ENCODE measurements at places on chromosomes 16 and 17. TPM values are rescaled to one million over a fixed set of nuclear protein-coding genes. Genes with fewer than 3 reads are reported as not detected.

DNA sequence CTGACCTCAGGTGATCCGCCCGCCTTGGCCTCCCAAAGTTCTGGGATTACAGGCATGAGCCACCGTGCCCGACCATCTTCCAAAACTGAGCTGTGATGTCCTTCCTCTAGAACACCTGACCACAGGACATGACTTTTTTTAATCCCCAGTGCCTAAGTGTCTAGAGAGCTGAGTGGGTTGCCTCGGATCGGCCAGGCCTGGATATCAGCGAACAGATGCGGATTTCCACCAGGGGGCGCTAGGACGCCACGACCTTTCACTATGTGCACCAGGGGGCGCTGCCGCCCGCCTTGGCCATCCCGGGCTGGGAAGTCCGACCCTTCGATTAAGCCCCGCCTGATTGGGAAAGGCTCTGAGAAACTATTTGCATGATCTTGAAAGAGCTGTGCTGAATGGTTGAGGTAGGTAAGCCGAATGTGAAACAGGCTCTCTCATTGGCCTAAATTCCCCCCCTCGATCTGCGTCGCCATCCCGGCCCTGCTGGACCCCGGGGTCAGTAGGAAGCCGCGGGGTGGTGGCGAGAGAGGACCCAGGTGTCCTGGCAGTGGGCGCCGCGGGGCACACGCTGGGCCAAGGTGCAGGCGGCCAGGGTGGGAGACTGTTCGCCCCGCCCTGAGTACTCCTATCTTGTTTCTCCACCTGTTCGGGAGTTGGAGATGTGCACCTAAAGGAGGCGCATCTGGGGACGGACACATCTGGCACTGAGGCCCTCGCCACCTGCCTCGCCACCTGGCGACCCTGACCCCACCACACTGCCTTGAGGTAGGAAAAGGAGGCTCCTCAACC lies at the start of gene ACBD4:
Gene ACBD4 (plus strand): TSS at position 496 of the 786 bp plus-strand sequence. CDS start 458 bp downstream, outside the sequence.
- peak; percentile 97 for DNase-seq

DNA sequence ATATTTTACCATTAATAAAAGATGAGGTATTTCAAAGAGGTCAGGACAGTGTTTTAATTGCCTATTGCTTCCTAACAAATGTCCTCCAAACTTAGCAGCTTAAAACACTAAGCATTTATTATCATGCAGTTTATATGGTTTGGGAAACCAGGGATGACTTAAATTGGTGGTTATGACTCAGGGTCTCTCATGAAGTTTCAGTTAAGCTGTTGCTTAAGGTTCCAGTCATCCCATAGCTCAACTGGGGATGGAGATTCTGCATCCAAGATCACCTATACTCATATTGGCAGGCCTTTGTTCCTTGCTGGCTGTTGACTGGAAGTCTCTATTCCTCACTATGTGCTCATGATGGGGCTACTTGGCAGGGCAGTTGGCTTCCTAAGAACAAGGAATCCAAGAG lies 1329.9 kb upstream of the GOT2 start:
- DNase-seq: no peak

GRCh38 chr17:65243838-65244625 lies 106.9 kb downstream of the RGS9 start:
- peak; percentile 11 for DNase-seq

DNA sequence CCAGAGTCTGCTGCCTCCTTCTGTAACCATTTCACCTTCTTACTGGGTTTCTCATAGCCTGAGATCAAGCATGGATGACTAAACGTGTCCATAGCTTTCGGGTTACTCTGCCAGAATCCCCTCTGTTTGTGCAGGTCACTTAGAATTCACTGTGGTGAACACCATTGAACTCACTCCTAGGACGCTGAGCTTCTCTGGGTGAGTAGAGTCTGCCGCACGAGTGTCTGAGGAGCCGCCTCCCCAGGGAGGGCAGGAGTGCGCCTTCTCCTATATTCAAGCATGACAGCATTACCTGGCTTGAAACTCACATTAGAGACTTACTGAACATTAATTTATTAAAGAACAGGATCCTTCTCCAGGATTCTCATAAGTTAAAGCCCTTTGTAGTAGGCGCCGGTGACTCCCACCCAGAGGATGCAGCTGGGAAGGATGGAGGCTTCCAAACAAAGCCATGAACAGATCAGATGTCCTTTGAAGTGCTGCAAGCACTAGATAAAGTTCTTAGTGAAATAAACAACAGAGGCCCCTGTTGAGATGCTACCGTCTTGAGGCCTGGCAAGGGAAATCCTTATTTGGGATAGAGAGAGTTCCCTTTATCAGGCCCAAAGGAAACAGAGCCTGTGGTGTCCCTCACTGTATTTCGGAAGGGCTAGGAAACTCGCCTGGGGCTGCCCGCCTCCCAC lies 144.6 kb upstream of the PLCG2 start:
- DNase-seq: no peak

C17orf100 gene
- 1.2 TPM for total RNA-seq

DNA sequence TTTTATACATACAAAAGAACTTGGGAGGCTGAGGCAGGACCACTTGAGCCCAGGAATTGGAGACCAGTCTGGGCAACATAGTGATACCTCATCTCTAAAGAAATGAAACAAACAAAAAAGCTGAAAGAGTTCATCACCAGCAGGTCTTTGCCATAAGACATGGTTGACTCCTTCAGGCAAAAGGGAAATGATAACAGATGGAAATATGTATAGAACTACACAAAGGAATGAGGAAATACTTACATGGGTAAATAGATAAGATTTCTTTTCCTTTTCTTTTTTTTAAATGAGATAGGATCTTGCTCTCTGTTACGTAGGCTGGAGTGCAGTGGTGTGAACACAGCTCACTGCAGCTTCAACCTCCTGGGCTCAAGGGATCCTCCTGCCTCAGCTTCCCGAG lies 165.3 kb downstream of the PARN start:
- DNase-seq: no peak

FBXO39 gene
- 0.26 TPM for total RNA-seq

DNA sequence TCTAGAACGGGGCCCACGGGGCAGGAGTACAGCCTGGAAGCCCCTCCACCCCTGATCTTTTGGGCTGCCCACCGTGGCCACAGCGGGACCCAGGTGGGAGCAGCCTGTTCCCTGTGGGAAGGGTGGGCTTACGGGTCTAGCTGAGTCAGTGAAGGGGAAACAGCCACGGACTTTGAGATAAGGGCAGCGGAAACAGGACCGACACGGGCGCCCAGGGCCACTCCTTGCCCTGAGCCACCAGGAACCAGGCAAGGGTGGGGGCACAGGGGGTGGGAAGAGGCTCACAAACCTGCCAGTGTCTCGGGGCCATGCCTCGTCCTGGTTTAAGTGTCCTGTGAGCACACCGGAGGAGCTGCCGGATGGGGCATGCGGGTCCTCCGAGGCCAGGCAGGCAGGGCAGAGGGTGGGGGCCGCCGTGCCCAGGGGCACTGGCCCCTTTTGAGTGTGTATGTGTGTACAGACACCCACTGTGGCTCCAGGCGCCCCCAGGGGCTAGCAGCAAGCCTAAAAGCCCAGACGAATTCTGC lies 47.6 kb upstream of the PVALEF start:
- no peak for DNase-seq

GRCh38 chr16:77662246-77662645 lies 60.1 kb upstream of the NUDT7 start:
- DNase-seq: no peak

- no peak for DNase-seq
These were observed 404.6 kb downstream of the MAF start for GRCh38 chr16:79195938-79196337.

FOXF1 gene
- total RNA-seq: 0.23 TPM

- DNase-seq: no peak
These were observed 9.1 kb upstream of the PHF12 start for GRCh38 chr17:28960256-28961061.

SUZ12 gene
- total RNA-seq: 14.3 TPM

DNA sequence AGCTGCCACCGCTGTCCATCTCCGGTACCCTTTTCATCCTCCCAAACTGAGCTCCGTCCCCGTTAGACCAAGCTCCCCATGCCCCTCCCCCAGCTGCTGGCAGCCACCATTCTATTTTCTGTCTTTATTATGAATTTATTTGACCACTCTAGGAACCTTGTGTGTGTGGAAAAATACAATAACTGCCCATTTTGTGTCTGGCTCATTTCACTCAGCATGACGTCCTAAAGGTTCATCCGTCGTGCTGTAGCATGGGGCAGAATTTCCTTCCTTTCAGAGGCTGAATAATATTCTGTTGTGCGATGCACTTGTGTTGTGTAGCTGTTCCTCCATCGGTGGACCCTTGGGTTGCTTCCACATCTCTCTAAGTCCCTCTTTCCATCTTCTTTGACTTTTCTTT lies 263.1 kb downstream of the SEC14L1 start:
- DNase-seq: no peak

GRCh38 chr16:16992975-16993765 lies 477.6 kb downstream of the XYLT1 start:
- DNase-seq: no peak

GRCh38 chr16:83258366-83258928 lies 549.3 kb upstream of the HSBP1 start:
- no peak for DNase-seq

DNA sequence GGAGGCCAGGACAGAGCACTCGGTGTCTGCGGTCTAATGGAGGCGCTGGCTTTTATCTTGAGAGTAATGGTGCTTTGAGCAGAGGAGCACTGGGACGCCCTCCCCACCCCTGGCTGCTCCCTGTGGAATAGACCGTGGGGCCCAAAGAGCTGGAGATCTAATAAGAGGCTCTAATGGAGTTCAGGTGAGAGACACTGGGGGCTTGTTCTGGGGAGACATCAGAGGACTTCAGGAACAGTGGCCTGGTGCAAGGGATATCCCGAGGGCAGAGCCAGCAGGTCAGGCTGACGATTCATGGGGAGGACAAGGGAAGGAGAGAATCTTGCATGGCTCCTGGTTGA lies 9.5 kb upstream of the KRT19 start:
- DNase-seq: no peak

DNA sequence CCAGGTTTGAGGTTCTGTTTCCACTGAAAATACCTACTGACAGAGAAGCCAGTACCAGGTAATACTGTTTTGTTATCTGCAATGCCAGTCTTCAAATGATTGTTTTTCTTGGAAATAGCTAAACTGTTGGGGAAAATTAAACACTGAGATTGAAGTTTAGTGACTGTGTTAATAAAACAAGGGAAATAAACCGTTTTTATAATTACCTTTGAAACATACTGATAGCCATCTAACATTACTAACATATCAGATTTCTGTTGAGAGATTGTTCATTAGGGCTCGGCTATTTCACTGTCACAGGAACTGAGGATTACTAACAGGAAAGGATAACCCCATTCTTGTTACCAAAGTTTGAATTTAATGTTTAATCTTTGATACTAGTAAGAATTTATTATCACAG lies 42.1 kb downstream of the CYB5B start:
- DNase-seq: no peak

GRCh38 chr16:88978608-88979346 lies 1.8 kb upstream of the CBFA2T3 start:
- DNase-seq: no peak

DNA sequence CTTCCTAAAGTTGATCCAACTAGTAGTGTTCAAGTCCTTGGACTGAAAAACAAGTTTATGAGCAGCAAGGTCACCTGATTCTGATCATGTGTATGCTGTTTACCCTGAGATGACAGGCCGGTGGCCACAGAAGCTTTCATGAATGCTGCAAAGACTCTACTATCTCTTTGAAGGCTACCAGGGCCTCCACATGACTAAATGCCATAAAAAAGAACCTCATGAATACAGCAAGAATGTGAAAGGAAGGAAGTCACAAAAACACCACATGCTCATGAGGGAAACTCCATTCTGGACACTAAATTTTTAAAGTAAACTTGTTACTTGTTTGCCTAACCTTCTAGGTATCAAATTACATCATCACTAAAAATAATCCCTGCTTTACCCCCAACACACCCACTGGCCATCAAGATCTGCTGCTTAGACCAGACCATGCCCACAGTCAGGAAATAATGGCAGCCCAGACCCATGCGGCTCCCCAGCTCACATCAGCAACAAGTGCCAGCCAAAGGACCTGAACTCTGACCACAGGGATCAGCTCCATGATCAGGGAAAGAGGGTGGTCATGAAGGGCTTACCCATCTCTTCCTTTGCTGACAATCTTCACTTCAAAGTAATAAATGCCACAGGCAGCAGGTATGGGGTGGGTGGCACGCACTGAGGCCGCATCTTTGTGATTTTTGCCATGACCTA lies 1.4 kb downstream of the RANBP10 start:
- DNase-seq: no peak

DNA sequence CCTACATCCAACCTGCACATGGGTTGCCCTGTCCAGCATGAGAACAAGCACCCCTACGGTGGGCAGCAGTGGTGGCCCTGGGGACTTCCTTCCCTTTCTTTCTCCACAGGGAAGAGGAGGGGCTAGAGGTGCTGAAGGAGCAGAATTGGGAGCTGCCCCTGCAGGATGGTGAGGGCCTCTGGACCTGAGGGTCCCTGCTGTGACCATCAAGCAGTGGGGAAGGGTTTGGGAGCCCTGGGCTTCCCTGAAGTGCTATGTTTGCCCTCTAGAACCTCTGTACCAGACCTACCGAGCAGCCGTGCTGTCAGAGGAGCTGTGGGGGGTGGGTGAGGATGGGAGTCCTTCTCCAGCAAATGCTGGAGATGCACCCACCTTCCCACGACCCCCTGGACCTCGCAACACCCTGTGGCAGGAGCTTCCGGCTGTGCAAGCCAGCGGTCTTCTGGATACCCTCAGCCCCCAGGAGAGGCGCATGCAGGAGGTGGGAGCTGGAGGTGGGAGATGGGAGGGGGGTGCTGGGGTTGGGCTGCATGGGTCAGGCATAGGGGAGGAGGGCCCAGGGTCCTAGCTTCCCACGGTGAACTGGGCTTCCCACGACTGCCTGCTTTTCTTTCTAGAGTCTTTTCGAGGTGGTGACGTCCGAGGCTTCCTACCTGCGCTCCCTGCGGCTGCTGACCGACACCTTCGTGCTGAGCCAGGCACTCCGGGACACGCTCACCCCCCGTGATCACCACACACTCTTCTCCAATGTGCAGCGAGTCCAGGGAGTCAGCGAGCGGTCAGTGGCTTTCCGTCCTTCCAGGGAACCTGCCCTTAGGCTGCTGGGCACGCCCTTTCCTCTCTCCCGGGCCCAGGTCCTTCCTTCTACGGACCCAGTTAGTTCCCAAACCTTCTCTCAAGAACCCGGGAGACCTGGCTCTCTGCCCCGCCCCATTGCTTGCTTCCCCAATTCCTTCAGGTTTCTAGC lies 5.0 kb downstream of the ARHGEF15 start:
- no peak for DNase-seq

- no peak for DNase-seq
These were observed 24.2 kb downstream of the ZNF652 start for GRCh38 chr17:49337884-49338283.

TMC5 gene
- total RNA-seq: 0.09 TPM

All from heart right ventricle (tissue), 16 donors.